Activated CD4-positive, alpha-beta T cell treated with anti-CD3 and anti-CD28 coated beads, Interleukin-2, amount 50 U/mL, for 1 hour (primary cell): ENCODE measurements at places on chromosomes 12 and 14.
A peak's percentile ranks its signal among the peaks of the same experiment; 100 is the strongest.

- no peak for DNase-seq
Observed at GRCh38 chr14:23694949-23695663, 58.9 kb downstream of the DHRS2 start.

GRCh38 chr14:74394549-74394948, 31.5 kb downstream of the SYNDIG1L start:
- no peak for DNase-seq

DNA sequence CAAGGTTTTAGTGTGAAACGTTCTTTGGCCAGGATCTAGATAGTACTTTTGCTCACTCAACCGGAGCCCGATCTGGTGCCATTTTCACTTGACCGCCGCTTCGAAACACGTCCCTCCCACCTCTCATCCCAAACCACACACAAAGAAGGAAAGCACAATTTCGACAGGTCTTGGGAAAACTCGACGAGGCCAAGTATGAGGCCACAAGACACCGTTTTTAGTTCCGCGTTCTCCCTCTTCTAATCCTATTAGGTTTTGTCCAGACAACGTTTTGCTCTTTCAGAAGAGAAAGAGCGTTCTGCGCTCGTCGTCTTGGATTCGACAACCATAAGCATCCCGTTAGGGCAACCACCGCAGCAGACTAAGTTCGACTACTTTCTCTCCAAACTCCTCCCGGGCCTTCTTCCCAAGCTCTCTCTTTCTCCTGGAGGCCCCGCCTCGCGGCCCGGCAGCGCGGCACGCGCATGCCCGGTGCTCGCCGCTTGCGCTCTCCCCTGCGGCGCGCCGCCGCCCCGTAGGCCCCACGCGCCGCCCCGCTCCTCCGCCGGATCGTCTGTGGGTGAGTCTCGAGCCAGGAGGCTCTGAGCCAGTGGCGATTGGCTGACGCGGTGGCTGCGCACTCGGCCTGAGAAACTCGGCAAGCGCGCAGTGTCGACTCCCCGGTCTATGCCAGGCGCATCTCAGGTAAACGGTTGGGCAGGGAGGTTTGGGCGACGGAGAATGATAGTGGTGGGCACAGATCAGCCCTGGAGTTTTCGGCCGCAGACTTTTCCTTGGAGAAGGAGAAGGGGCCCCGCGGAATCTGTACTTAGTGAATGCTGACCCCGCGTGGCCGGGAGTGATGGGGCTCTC, at the start of gene MIPOL1:
Gene MIPOL1, plus strand, starts transcription at position 517 of the 852 bp plus-strand sequence. CDS start 49,952 bp downstream, outside the sequence.
- peak; percentile 1 for DNase-seq

- no peak for DNase-seq
Observed at GRCh38 chr14:33788161-33788560, 162.7 kb downstream of the EGLN3 start.

DNA sequence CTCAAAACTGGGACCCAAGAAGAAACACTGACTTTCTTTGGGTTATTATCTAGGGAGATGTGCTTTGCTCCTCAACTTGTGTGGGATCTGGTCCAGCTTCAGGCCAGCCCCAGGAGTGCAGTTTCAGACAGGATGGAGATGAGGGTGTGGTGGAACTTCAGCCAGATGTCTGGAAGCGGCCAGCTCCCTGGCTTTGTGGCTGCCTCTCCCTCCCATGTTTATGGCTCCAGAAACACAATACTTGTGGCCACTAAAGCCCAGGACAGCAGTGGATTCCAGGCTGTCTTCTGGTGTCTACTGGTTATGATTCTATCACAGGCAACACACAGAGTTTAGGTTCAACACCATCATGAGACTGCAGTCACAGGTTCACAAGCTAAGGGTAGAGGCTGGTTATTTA, 44.2 kb upstream of the EMP1 start:
- DNase-seq, result no peak

GRCh38 chr14:92754966-92755365, 6.5 kb upstream of the LGMN start:
- DNase-seq, result no peak

GRCh38 chr12:44446181-44446580, 429.9 kb downstream of the NELL2 start:
- no peak for DNase-seq

GRCh38 chr14:61587081-61587713, 108.1 kb upstream of the HIF1A start:
- no peak for DNase-seq

DNA sequence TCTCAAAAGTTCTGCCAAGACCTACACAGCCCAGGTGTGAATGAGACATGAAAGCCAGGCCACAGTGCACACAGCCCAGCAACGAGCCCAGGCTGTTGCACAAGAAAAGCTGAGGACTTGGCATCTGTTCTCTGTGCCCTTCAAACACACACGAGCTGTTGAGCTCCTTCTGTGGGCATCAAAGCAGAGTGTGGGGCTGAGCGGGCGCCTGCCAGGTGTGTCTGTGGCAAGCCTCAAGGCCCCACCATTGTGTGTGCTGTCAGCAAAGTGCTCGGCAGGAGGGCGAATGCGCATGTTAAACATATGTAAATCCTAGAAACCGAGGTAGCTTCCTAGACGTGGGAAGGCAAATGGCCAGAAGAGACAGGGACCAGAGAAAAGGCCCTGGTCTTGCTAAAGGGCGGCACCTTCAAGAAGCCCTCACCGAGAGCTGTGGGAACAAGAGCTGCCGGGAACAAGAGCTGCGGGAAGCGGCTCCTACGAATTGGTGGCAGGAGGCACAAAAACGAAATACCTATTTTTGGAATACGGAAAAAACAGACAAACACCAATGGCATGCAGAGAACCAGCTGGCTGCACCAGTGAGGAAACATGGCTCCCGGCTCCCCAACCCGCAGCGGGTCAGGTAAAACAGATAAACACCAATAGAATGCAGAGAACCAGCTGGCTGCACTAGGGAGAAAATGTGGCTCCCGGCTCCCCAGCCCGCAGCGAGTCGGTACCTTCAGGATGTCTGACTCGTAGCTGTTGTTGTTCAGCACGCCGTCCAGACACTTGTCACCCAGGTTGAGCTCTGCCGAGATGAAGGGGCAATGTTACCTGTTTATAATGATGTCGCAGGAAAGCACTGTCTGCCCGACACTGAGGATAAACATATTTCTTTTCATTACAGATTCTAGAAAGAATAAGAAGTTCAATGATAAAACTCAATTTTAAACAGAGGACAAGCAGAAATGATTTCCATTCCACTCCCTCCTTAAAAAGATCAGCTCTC, 19.0 kb upstream of the GOLGA3 start:
- no peak for DNase-seq

- no peak for DNase-seq
Observed at GRCh38 chr12:76195920-76196319, 111.4 kb upstream of the NAP1L1 start.

GRCh38 chr12:52691076-52691840, 11.1 kb upstream of the KRT1 start:
- peak; percentile 64 for DNase-seq

- DNase-seq, result peak; percentile 23
Observed at GRCh38 chr12:2395354-2395977, 342.7 kb downstream of the CACNA1C start.

DNA sequence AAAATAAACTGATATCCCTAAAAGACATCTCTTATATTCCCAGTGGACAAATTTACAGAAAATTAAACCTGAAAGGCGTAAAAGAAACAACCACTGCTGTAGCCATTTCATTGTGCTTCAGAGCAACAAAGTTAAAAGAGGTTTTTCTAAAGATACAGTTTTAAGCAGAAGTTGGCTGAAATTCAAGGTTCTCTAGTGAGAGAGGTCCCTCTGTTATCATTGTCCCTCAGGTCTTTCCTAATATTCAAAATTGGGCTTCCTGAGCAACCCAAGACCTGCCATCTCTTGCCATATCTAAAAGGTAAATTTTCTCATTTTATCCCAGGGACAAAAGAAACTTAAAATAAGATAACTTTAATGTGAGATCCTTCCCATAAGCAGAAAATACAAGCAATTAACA, 10.7 kb upstream of the SOS2 start:
- no peak for DNase-seq

DNA sequence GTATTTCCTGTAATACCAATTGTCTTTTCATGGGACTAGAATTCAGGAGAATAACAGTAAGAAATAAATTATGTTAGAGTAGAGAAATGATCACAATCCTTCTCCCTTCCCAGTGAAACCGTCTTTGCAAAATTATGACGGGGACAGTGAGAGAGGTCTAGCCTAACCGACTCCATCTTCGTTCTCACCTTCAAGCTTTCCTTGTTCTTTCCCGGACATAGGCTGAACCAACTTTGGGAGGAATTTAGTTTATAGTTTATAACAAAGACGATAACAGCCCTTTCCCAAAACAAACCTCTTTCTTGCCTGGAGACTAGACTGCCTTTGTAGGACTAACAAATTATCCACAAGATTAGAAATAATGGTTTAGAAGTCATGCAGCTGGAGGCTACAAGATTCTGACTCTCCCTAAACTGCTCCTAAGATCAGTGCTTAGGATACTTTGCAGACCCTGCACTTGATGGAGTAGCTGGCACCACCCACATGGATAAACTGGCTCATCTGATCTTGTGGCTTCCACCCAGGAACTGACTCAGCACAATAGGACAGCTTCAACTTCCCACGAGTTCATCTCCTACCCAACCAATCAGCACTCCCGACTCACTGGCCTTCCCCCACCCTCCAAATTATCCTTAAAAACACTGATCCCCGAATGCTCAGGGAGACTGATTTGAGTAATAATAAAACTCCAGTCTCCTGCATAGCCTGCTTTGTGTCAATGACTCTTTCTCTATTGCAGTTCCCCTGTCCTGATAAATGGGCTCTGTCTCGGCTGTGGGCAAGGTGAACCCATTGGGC, 521.2 kb upstream of the TBX3 start:
- DNase-seq, result no peak

GRCh38 chr12:13487326-13487725, 290.8 kb downstream of the EMP1 start:
- DNase-seq, result no peak

DNA sequence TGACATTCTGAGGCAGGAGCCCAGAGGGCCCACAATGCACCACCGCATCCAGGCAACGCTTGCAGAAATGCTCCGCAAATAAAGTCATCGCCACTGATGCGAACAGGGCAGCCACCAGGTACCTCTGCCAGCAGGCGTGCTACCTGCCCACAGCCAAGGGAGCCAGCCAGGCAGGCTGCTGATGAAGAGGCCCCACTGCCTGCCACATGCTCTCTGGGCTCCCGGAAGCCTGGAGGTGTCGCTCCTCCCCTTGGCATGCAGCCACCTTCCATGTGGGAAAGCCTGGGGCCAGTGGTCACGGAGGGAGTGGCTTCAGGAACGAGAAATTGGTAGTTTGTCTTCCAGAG, 14.7 kb downstream of the GPR132 start:
- DNase-seq, result no peak

DNA sequence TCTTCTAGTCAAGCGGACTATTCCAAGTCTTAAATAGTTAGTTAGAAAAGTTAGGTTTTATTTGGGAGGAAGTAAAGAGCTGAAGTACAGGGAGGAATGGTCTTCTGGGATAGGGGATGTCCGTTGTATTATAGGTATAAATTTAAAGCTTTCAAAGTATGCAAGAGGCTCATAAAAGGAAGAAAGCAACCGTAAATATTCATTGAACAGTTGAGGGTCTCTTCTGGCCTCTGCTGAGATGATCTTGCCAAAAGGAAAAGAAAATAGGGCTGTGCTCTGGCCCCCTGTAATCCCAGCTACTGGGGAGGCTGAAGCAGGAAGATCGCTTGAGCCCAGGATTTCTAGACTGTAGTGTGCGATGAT, 377 bp upstream of the TIMELESS start:
- DNase-seq, result no peak

GRCh38 chr14:34569750-34570149, 30.2 kb upstream of the EAPP start:
- no peak for DNase-seq

- DNase-seq, result no peak
Observed at GRCh38 chr12:130856088-130856487, 15.8 kb upstream of the RAN start.

GRCh38 chr14:53108292-53109104, 44.6 kb downstream of the DDHD1 start:
- DNase-seq, result no peak

DNA sequence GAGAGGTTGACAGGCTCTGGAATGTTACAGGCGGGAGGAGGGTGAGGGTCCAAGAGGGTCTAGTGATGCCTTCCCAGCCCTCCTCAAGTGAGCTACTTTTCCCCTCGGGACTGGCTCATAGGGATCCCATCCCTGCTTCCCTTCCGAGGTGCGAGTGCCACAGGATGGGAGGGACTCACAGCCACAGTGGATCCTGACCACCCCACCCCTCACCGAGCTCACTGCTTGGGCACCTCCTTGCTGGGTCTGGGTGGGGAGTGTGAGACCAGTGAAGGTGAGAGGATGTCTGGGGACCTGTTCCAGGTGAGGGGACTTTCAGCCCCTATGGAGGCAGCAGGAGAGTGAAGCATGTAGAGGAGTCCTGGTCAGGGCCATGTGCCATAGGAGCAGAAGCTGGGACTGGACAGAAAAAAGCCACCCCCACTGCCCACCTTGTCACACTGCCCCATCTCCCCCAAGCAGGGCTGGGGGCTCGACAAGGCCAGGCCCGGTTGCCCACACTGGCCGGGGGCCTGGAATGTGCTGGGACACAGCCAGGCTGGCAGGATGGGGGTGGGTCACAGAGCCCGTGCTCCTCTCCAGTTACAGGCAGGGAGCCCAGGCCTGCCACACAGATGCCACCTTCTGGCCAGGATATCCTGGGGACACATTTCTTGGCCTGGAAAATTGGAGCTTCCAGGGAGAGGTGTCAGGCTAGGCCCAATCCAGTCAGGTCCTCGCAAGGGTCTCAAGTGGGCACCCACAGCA, 1.7 kb upstream of the TNS2 start:
- no peak for DNase-seq

DNA sequence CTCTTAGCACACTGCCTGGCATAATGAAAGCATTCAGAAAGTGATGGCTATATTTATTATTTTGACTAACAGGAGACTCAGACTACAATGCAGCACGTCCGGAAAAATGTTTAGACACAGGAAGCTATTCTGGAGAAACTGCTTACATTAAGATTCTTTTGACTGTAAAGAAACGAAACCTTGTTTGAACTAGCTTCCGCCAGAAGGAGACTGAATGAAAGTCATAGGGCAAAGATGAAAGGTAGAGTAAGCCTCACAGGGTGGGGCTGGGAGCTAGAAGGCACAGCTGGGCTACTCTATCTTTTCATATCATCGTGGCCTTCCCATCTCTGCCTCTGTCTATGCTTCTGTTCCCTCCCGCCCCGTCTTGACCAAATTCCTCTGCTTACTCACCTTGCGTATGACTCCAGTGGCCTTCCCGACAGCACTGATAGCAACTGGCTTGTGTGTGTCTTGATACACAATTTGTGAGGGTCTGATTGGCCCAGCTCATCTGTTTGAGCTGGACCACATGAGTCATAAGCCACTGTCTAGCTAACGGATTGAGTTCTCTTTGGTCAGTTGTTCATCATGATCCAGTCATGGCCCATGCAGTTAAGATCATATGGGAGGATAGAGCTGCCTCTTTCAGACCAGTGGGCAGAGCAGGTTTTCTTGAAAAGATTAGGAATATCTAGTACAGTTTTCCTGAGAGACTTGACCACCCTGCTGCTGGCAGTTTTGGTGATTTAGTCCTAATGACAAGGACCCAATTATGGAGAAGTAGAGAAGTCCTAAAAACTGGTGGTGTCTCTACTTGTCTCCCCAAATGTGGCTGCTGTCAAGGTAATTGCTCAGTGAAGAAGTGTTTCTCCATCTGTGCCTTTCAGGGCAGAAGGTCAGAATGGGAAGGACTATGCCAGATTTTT, 151.5 kb upstream of the SLC38A2 start:
- DNase-seq, result peak; percentile 15
